ENCODE measurements at places on chromosomes 3 and 15. TPM values are rescaled to one million over a fixed set of nuclear protein-coding genes. Genes with fewer than 3 reads are reported as not detected.

DNA sequence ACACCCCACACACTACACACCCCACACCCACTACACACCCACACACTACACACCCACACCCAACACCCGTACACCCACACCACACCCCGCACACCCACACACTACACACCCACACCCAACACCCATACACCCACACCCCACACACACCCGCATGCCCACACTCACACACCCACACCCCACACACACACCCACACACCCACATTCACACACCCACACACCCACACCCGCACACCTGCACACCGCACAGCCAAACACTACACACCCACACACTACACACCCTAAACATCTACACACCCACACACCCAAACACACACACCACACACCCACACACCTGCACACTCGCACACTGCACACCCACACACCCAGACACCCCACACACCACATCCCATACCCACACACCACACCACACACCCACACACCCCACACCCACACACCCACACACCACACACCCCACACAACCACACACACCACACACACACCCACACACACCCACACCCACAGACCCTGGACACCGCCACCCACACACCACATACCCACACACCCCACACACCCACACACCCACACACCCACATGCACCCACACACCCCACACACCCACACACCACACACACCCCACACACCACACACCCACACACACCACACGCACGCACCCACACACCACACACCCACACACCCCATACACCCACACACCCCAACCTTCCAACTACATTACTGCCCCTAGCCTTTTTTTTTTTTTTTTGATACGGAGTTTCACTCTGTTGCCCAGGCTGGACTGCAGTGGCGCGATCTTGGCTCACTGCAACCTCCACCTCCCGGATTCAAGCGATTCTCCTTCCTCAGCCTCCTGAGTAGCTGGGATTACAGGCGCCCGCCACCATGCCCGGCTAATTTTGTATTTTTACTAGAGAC, 16.9 kb downstream of the CEP19 start:
- DNase-seq, result no peak

- DNase-seq, result peak; percentile 38
Measured at GRCh38 chr15:63601026-63601703, 4.0 kb downstream of the FBXL22 start.

- no peak for DNase-seq
Measured at GRCh38 chr15:74855857-74856256, 12.9 kb upstream of the ULK3 start.

GRCh38 chr15:67003586-67003985, 61.8 kb upstream of the SMAD3 start:
- no peak for DNase-seq

DNA sequence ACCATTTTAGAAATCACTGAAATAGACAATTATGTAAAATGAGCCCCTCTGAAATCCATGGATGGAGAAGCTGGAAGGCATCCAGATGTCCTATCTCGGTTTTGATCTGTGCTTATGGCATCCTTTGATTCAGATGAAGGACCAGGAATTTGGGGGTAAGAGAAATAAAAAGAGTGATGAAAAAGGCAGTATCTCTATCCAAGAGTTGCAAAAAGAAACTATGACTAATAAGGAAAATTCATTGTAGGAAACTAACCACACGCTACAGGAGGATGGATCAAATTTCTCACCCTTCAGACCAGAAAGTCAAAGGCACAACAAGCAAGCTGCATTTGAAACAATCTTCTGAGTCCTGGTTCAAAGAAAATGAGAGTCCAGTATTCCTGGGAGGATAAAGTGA, 34.8 kb downstream of the SRGAP3 start:
- peak; percentile 72 for DNase-seq

Gene B3GNT5
- total RNA-seq, result 0.69 TPM

Gene GHRL
- total RNA-seq, result not detected

DNA sequence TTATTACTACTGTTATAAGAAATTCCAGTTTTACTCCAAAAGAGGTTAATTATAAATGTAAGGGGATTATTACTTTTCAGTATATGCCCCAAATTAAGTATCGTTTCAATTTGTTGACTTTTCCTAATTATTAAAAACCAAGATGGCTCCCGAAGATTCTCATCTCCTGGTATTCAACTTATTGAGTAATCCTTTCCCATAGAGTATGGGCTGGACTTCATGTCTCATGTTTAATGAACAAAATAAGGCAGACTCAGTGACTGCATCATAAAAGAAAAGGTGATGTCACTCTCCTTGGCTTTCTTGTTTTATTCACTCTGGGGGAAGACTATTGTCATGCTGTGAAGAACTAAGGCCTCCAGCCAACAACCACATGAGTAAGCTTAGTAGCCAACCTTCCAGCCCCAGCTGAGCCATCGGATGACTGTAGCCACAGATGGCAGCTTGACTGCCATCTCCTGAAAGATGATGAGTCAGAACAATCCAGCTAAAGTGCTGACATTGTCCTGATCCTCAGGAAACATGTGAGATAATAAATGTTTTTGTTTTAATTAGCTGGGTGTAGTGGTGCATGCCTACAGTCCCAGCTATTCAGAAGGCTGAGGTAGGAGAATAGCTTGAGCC, 17.3 kb downstream of the IGF2BP2 start:
- peak; percentile 63 for DNase-seq

GRCh38 chr15:74552773-74553441, 11.9 kb downstream of the ARID3B start:
- DNase-seq, result no peak
